ENCODE measurements at places on chromosomes 4 and X. TPM values are rescaled to one million over a fixed set of nuclear protein-coding genes. Genes with fewer than 3 reads are reported as not detected.

- DNase-seq, result no peak
Measured at GRCh38 chr4:72352711-72353110, 216.3 kb downstream of the ADAMTS3 start.

GRCh38 chr4:123495530-123495929 lies 98.9 kb downstream of the SPRY1 start:
- DNase-seq, result no peak

DNA sequence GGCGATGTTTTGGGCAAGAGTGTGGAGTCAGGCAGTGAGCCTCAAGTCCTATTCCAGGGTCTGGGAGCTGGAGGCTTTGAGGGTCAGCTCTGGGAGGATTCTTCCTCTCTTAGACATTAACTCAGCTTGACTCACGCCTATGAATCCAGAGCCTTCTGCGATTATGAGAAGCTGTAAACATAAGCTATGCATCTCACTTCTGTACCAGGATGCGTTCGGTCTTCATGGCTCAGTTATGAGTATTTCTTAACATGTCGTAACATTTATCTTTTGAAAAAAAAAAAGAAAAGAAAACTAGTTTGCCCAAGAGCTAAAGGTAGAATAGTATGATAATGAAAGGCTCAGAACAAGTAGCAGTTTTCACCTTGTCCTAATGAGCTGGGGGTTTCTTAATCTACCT lies 4.6 kb downstream of the SHROOM2 start:
- DNase-seq, result no peak

- no peak for DNase-seq
Measured at GRCh38 chr4:15149234-15149838, 147.1 kb downstream of the CPEB2 start.

- DNase-seq, result peak; percentile 23
Measured at GRCh38 chrX:87664381-87664780, 146.8 kb downstream of the KLHL4 start.

DNA sequence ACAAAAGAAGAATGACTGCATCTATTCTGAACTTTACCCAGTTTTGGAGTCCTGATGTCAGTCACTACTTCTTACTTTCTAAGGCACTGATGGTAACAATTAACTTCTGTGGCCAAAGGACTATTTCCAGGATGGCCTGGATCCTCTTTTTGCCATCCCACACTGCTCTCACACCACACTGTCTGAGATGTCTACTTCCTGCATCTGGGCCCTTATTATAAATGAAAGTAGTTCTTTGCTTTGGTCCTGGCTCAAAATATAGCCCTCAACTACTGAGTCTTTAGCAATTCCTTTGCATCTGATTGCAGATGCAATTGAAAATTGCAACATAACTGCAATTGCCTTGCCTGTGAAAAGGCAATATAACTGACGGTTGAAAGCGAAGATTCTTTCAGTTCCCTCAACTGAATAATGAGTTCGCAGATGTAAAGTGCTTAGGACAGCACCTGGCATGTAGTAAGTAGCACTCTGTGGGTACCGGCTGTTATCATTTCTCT lies 44.2 kb downstream of the COQ2 start:
- no peak for DNase-seq

POU3F4 gene
- 0.04 TPM for polyA plus RNA-seq

USP51 gene
- polyA plus RNA-seq, result 10.7 TPM

POF1B gene
- polyA plus RNA-seq, result 0.25 TPM

ETDA gene
- polyA plus RNA-seq, result 0.21 TPM

CFP gene
- 3.0 TPM for polyA plus RNA-seq
